ENCODE measurements at places on chromosomes 16 and 17. TPM values are rescaled to one million over a fixed set of nuclear protein-coding genes. Genes with fewer than 3 reads are reported as not detected.

WFDC1 gene
- 1.3 TPM for total RNA-seq

KRT33A gene
- total RNA-seq = not detected

SHISA9 gene
- 0.30 TPM for total RNA-seq

TPSAB1 gene
- total RNA-seq = 3.6 TPM

GRCh38 chr16:77874347-77874746 lies 86.0 kb downstream of the VAT1L start:
- H3K27ac ChIP-seq = no peak overlapping the region
- H3K36me3 ChIP-seq = no peaks in the 10 kb centered on the region
- DNase-seq = no peak
- H3K27me3 ChIP-seq = no peaks in the 10 kb centered on the region
- peaks cover 20% of the 10 kb centered on the region for H3K4me1 ChIP-seq

GRCh38 chr16:55411231-55411630 lies 67.8 kb upstream of the MMP2 start:
- no peak for DNase-seq
- H3K27me3 ChIP-seq = peaks cover 5% of the 10 kb centered on the region
- H3K4me1 ChIP-seq = no peaks in the 10 kb centered on the region
- no peak overlapping the region for H3K4me3 ChIP-seq
- H3K36me3 ChIP-seq = no peaks in the 10 kb centered on the region

DNA sequence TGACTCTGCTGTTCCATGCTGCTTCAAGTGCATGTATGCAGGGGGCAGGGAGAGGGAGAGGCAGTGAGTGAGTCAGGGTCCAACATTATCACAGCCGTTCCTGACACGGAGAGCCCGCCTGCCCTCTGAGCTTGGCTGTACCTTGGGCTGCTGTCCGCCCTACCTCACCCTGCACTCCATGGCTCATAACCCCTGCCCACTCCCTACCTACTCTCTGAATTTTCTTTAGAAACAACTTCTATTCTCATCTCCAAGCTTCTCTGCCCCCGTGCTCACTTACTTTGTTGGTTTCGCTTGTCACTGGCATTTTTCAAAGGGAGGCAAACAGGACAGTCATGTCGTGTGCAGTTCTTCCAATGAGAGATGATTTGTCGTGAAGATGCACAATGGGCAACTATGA lies 74.4 kb upstream of the TRAP1 start:
- peaks cover 48% of the 10 kb centered on the region for H3K36me3 ChIP-seq
- no peak overlapping the region for H3K4me3 ChIP-seq
- DNase-seq = no peak
- H3K4me1 ChIP-seq = peaks cover 63% of the 10 kb centered on the region
- H3K27ac ChIP-seq = no peak overlapping the region

GRCh38 chr17:20993863-20994778 lies 48.7 kb downstream of the USP22 start:
- no peak overlapping the region for H3K27ac ChIP-seq
- no peaks in the 10 kb centered on the region for H3K27me3 ChIP-seq
- H3K36me3 ChIP-seq = no peaks in the 10 kb centered on the region
- peaks cover 37% of the 10 kb centered on the region for H3K4me1 ChIP-seq
- no peak overlapping the region for H3K4me3 ChIP-seq

DNA sequence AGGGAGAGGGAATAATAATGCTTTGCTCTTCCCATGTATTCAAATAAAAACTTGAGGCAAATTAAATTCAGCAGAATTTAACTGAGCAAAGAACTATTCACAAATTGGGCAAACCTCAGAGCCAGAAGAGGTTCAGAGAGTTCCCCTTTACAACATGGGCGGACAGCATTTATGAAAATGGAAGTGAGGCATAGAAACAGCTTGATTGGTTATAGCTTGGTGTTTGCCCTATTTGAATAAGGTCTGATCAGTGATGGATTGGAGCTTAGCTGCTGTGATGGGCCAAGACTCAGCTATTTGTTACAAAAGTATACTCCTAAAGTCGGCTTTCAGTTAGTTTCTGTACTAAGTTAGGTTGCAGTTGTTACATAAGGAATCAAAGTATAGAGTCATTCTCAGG lies 63.0 kb downstream of the TMEM100 start:
- H3K36me3 ChIP-seq = no peaks in the 10 kb centered on the region
- H3K27ac ChIP-seq = no peak overlapping the region
- H3K27me3 ChIP-seq = peaks cover 15% of the 10 kb centered on the region
- H3K4me3 ChIP-seq = no peak overlapping the region

GRCh38 chr17:62064791-62065563 lies at the start of gene MED13:
Gene MED13, minus strand, starts transcription at chr17:62065278. Its CDS starts 73 bp downstream, at chr17:62065205.
- DNase-seq = peak; percentile 66
- peak within 1 kb of the TSS; percentile 96 for H3K4me3 ChIP-seq
- H3K36me3 ChIP-seq = peaks cover 13% of the 10 kb centered on the region
- peak within 1 kb of the TSS; percentile 97 for H3K27ac ChIP-seq
- no peaks in the 10 kb centered on the region for H3K27me3 ChIP-seq
- peaks cover 53% of the 10 kb centered on the region for H3K4me1 ChIP-seq

- no peaks in the 10 kb centered on the region for H3K36me3 ChIP-seq
- no peak for DNase-seq
- no peak overlapping the region for H3K4me3 ChIP-seq
- H3K27me3 ChIP-seq = no peaks in the 10 kb centered on the region
These were observed 236.4 kb downstream of the MAP2K6 start for GRCh38 chr17:69650881-69651280.

- H3K27me3 ChIP-seq = no peaks in the 10 kb centered on the region
- no peak for DNase-seq
- H3K4me3 ChIP-seq = peak overlapping the region; percentile 43
- H3K4me1 ChIP-seq = peaks cover 73% of the 10 kb centered on the region
- peak overlapping the region; percentile 82 for H3K27ac ChIP-seq
- peaks cover 15% of the 10 kb centered on the region for H3K36me3 ChIP-seq
These were observed 12.9 kb upstream of the MTMR4 start for GRCh38 chr17:58527306-58527705.

DNA sequence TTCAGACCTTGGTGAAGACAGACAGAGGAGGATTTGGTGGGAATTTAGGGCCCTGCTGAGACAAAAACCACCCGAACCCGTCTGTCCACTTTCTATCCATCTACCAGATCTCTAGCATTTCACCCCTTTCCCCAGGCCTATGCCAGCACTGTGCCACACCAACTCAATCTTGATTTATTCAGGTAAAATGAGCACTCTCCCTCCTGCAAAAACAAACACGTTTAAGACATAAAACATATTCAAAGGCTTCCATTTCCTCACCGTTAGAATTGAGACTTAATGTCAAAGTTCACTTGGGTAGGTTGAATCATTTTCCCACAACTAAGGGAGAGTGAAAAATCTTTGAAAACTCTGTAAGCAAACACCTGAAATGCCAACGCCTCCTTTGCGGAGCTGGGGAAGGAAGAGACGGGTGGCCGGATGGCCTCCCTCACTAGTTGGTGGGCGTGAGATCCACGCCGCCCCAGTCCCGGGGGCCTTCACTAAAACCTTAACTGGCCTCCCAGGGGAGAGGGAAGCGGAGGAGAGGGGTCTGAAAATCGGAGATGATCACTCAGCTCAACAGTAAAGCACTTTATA lies 862 bp downstream of the DCAKD start:
- H3K4me3 ChIP-seq = peak overlapping the region; percentile 77
- H3K27ac ChIP-seq = peak overlapping the region; percentile 94
- H3K27me3 ChIP-seq = no peaks in the 10 kb centered on the region
- H3K36me3 ChIP-seq = no peaks in the 10 kb centered on the region
- peaks cover 24% of the 10 kb centered on the region for H3K4me1 ChIP-seq

DNA sequence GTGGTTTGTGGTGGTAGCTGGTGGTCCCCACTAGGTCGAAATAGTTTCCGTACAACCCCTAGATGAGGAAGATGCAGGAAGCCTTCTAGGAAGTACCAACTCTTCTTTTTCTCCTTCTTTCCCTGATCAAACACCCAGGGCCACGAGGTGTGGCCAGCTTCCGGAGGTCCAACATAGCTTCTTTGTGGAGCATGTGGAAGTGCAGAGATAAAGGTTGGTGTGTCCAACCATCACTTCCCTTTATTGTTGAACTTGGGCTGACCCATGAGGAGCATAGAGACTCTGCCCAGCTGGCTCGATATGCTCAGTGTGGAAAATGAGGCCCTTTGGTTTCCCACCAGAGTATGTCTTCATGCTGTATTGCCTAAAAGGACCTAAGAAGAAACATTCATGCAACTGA lies 6.3 kb upstream of the RGS9 start:
- H3K36me3 ChIP-seq = no peaks in the 10 kb centered on the region
- no peak for DNase-seq
- H3K27ac ChIP-seq = no peak overlapping the region
- no peaks in the 10 kb centered on the region for H3K4me1 ChIP-seq
- H3K27me3 ChIP-seq = peaks cover 21% of the 10 kb centered on the region

- H3K36me3 ChIP-seq = peaks cover 32% of the 10 kb centered on the region
- H3K27ac ChIP-seq = peak overlapping the region; percentile 88
- DNase-seq = peak; percentile 45
- peaks cover 77% of the 10 kb centered on the region for H3K4me1 ChIP-seq
- no peaks in the 10 kb centered on the region for H3K27me3 ChIP-seq
- peak overlapping the region; percentile 34 for H3K4me3 ChIP-seq
These were observed 31.3 kb downstream of the ZCCHC14 start for GRCh38 chr16:87461466-87461991.

DNA sequence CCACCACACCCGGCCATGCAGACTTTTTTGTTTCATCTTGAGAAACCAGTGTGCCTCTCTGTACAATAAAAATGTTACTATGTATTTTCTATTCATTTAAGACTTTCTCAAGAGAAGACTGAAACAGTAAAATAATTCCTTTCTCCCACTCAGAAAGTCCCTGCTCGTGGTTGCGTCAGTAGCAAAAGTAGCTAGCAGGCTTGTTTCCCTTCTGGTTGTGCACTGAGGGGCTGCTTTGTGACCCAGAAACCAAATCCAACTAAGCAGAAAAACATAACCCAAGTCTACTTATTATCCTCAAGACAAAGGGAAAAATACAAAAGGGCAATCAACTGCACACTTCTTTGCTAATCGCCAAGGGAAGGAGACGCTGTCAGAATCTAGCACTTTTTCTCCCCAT lies 3.4 kb upstream of the PNPO start:
- peaks cover 4% of the 10 kb centered on the region for H3K36me3 ChIP-seq
- no peak for DNase-seq
- no peak overlapping the region for H3K4me3 ChIP-seq
- peaks cover 22% of the 10 kb centered on the region for H3K4me1 ChIP-seq

DNA sequence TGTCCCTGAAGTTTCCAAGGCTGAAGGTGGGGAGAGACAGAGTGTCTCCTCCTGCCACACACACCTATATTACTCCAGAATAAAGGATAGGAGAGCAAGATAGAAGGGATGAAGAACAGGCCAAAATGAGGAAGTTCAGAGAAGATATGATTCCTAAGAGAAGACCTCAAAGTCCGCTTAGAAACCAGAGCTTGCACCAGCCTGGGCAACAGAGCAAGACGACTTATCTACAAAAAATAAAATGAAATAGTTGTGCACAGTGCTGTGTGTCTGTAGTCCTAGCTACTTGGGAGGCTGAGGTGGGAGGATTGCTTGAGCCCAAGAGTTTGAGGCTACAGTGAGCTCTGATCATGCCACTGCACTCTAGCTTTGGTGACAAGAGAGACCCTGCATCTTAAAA lies 128.2 kb downstream of the HS3ST3B1 start:
- H3K4me1 ChIP-seq = no peaks in the 10 kb centered on the region
- no peak overlapping the region for H3K4me3 ChIP-seq
- DNase-seq = no peak
- H3K27me3 ChIP-seq = peaks cover 15% of the 10 kb centered on the region
- no peaks in the 10 kb centered on the region for H3K36me3 ChIP-seq

- H3K4me1 ChIP-seq = peaks cover 10% of the 10 kb centered on the region
- no peaks in the 10 kb centered on the region for H3K36me3 ChIP-seq
- no peak overlapping the region for H3K27ac ChIP-seq
- H3K27me3 ChIP-seq = peaks cover 54% of the 10 kb centered on the region
These were observed 137.1 kb downstream of the C16orf95 start for GRCh38 chr16:87180069-87180468.

DNA sequence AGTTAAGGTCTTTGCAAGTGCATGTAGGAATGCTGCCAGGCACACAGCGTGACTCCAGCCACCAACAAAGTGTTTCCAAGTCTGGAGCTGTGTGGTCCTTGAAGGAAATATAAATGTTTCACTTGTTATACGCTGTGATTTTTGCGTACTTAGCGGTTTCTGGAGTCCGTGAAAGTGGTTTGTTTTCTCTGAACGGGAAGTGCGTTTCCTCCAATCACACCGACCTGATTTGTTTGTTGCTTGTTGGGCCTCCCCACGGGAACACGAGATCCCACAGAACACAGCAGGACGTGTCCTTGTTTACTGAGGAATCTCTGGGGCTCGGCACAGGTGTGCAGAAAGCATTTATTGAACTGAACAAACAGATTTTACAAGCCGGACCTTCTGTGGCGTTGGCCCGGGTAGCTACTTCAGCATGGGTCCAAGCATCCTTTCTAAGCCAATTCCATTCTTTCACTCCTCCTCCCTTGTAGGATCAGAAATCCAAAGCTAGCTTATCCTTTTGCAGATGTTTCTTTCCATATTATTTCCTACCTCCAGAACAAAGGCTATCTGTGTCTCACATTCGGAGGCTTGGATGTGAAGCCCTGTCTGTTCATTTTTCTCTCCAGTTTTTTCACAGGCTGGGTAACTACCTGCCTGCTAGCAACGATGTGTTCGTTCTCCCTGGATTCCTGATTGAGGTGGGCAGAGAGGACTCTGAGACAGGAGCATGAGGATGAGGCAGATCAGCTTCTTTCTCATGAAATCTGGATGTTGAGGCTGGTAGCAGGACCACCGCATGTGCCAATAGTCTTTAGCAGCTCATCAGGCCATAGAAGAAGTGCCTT lies 44.6 kb downstream of the ABAT start:
- H3K27ac ChIP-seq = no peak overlapping the region
- H3K36me3 ChIP-seq = no peaks in the 10 kb centered on the region
- H3K4me1 ChIP-seq = peaks cover 8% of the 10 kb centered on the region
- no peaks in the 10 kb centered on the region for H3K27me3 ChIP-seq
- H3K4me3 ChIP-seq = no peak overlapping the region

DNA sequence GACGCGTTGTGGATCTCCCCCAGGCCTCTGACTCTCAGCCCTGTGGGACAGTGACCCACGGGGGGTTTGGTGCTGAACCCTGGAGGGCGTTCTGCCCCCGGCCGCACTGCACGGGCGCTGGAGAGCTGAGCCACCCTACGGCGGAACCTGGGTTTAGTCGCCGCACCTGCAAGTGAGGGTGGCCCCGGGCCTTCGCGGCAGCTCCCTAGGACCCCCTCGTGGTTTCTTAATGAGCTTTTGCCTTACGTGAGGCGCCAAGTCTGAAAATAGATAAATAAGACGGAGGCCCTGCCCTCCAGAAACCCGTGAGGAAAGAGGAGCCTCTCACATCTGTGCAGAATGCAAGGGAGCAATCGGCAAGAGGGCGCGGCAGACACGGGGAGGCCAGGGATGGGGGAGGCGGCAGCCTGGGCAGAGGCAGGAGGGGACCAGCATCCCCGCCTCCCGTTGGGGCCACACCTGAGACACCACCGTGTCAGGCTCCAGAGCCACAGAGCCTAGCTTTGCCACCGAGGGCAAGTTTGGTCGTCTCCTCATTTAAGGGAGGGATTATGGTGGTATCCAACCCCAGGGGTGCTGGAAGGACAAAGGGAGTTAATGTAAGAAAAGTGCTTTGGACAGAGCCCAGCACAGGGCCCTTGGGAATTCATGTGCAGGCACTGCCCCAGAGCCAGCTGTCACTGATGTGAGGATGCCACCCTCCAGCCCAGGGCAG lies 153.2 kb upstream of the CHMP6 start:
- H3K4me1 ChIP-seq = peaks cover 9% of the 10 kb centered on the region
- DNase-seq = peak; percentile 6
- no peaks in the 10 kb centered on the region for H3K27me3 ChIP-seq

- H3K27me3 ChIP-seq = no peaks in the 10 kb centered on the region
- H3K4me3 ChIP-seq = no peak overlapping the region
- H3K27ac ChIP-seq = no peak overlapping the region
- no peak for DNase-seq
- H3K4me1 ChIP-seq = no peaks in the 10 kb centered on the region
These were observed 12.6 kb downstream of the SLC12A3 start for GRCh38 chr16:56877486-56878182.

Measured in left ventricle myocardium inferior (tissue), 1 donor.